ENCODE measurements at places on chromosomes 5 and 9.

- DNase-seq: no peak
Observed at GRCh38 chr9:130918826-130919558, 20.1 kb downstream of the FIBCD1 start.

GRCh38 chr9:129886226-129887174 is 51.2 kb downstream of the USP20 start:
- DNase-seq: no peak

DNA sequence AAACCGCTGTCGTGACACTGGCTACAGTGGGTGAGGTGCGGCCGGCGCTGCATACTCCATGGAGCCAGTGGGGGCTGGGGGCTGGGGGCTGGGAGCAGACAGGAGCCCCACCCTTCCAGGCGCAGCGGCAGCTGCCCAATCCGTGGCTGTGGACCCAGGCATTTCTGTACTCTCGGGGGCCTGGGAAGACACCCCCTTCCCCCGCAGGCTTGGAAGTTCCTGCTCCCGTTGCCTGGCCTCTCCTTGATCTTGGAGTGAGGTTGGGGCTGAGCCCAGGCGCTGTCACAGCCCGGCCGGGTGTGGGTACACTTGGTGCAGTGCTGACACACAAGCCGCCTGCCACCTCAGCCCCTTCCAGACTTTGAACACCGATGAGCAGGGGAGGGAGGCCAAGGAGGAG is 27.7 kb upstream of the GGTA1 start:
- no peak for DNase-seq

GRCh38 chr5:90015584-90016018 is 394.0 kb downstream of the CETN3 start:
- no peak for DNase-seq

- DNase-seq: no peak
Observed at GRCh38 chr5:95113489-95113888, 171.4 kb downstream of the MCTP1 start.

GRCh38 chr9:7095058-7095457 is 337.3 kb downstream of the KDM4C start:
- no peak for DNase-seq

- DNase-seq: no peak
Observed at GRCh38 chr9:69168709-69169217, 5.3 kb upstream of the TJP2 start.

GRCh38 chr5:28914297-28914696 is 1875.9 kb upstream of the CDH9 start:
- no peak for DNase-seq

DNA sequence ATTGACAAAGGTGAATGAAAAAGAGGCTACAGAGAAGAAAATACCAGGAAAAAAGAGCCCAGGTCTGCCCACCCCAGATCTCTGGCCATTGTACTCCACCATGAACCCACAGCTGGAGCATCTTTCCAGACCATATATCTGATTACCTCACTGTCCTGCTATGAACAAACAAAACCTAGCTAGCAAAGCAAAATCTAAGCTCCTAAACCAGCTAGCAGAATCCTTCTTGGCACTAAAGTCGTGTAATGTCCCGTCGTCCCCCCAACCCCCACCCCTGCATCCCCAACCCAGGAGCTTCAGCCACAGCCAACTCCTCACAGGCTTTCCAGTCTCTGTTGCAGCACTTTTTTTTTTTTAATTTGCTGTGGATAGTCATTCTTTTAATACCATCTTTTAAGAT is 2.5 kb downstream of the C1QTNF3 start:
- no peak for DNase-seq

- no peak for DNase-seq
Observed at GRCh38 chr9:77802515-77803293, 154.6 kb upstream of the GNA14 start.

DNA sequence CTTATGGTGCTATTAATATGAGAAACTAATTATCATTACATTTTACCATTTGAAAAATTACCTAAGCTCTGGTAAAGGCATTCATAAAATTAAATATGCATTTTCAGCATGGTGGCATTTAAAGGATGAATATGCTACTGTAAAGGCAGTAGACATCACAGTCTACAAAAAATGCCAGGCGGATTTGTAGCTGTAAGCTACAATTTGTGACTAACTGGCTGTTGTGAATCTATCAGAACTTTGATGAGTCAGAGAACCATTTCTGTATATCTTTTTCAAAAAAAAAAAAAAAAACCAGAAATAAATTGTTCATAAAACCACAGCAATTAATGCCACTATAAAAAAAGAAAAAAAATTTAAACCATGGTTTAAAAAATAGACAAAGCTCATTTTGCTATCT is 186.3 kb downstream of the NFIB start:
- DNase-seq: no peak

DNA sequence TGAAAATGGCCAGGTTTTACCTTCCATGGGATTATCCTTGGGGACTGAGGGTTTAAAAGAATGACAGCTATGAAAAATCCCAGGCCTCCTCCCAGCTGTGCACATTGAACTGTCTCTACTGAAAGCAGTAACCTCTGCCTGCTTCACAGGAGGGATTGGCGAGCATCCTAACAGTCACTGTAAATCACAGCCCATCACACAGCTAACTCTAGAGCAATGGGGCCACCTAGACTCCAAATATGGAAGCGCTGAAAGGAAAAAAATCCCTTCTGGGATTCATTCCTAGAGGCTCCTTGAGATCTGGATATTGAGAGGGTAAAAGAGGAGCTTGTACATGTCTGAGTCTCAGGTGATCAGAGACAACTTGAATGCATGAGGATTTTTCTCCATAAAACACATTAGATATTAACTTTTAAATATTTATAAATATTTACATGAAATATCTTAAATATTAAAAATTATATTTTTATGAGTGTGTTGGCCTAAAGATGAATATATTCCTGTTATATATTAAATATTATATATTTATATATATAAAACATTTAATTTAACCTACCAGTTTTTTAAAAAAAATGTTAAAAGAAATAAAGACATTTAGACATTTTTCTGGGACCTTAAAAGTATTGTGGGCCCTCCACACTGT is 133.8 kb upstream of the SLC24A2 start:
- DNase-seq: no peak
